Lung microvascular endothelial cell (primary cell): ENCODE measurements at places on chromosomes 7 and 10. TPM values are rescaled to one million over a fixed set of nuclear protein-coding genes. Genes with fewer than 3 reads are reported as not detected.

- DNase-seq = no peak
Measured at GRCh38 chr7:882336-883035, 6.1 kb downstream of the GET4 start.

DNA sequence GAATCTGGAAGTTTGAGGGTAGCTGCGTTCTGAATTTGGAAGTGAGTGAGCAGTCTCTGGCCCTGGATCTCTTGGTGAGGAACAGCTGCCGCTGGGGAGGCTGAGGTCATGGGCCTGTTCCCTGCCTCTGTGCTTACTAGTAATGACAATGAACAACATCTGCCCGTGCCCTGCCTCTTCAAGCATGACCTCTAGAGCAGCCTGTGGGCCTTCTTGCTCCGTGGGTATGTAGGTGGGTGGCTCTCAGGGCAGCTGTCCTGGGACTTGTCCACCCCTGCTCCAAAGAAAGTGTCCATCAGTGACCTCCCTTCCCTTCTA is 186.2 kb downstream of the CXCL12 start:
- no peak for DNase-seq

DNA sequence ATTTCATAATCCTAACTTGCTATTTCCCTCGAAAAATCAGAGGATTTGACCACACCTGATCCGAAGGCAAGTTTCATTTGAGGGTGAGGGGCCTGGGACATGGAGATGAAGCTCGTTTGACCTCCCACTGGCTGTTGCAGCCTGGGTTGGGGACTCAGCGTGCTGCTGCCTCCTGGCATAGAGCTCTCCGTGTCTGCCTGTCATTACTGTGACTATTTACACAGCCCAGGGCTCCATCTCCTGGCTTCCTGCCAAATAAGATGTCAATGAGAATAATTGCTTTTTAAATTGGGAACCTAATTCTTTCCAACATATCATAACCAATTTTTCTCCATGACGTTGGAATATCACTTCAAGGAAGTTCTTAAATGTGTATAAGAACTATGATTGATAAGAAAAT is 139.3 kb upstream of the COBL start:
- no peak for DNase-seq

DNA sequence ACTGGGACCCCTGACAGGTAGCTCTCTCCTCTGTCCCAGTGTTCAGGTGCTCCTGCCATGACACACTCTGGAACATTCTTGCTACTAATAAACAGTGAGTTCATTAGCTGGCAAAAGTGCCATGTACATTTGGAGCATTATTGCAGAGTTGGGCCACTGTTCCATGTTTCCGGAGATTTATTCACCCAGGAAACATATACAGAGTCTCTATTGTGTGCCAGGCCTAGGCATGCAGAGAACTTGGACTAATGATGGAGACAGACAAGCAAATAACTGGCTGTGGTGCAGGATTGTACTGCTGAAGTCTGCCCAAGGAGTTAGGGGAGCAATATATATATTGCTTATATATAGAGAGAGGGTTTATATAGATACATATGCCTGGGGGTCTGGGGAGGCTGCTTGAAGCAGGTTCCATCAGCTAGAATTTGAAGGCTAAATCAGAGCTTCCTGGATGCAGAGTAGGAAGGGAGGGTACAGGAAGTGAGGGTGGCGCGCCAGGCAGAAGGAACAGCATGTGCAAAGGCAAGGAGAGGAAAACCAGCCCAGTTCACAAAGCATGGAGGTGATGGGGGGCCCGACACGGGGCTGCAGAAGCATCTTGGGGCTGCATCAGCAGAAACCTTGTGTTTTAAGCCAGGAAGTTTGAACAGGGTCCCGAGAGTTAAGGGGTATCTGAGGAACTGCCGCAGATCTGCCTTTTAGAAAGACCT is 22.7 kb upstream of the EEPD1 start:
- no peak for DNase-seq

Gene NRP1
- total RNA-seq = 6.5 and 64.1 TPM in 2 replicates

Gene UTF1
- total RNA-seq = not detected in 2 replicates

Gene MOGAT3
- total RNA-seq = not detected in 2 replicates
